Choroid plexus epithelial cell (primary cell): ENCODE measurements at places on chromosomes 13 and 19.
A peak's percentile ranks its signal among the peaks of the same experiment; 100 is the strongest.

GRCh38 chr13:109028624-109029023 lies 399.2 kb downstream of the MYO16 start:
- DNase-seq, result no peak

DNA sequence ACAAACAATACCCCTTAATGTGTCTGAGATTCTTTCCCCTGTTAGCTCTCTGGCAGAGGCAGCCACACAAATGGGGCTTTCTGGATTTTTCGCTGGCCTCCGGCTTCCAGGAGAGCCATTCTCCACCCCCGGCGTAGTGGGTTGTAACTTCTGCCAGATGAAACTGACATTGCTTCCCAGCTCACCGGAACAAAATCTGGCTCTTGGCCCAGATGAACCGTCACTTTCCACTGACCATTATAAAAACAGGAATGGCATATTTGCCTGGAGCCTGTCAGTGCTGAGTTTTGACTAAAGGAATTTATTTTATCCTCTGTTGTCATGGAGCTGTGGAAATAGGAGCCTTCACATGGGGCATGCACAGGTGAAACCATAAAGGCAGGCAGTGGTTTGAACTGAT lies 120.6 kb upstream of the GPR12 start:
- DNase-seq, result peak; percentile 28

- peak; percentile 55 for DNase-seq
Measured at GRCh38 chr13:99063952-99064351, 86.1 kb upstream of the DOCK9 start.

DNA sequence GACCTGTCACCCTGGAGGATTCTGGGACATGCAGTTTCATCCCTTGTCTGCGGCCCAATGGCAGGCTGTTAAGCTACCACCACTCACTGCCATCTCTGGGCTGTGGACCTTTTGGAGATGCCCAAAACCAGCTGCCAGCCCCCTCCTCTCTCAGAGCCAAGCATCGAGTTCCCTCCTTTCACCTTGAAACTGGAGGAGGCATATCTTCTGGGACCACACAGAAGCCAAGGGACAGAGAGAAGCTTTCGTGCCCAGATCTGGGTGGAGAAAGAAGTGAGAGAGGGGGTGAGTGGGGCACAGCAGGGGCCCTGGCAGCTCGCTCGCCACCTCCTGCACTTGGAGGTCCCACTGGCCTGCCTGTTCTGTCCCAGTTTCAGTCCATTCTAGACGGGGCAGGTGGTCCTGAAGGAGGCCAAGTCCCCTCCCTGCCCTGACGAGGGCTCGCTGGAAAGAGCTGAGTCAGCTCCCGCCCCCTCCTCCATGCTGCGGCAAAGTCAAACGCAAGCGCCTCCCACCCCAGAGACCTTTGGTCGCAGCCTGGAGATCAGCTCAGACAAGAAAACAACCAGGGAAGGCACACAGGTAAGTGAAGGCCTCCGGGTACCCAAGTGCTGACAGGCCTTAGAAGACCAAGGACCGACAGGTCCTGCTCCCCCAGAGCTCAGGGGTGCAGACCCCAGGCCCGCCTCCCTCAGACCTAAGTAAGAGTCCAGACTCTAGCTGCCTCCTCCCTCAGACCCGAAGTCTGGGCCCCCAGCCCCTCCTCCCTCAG lies 3.8 kb downstream of the BCAT2 start:
- DNase-seq, result peak; percentile 70

DNA sequence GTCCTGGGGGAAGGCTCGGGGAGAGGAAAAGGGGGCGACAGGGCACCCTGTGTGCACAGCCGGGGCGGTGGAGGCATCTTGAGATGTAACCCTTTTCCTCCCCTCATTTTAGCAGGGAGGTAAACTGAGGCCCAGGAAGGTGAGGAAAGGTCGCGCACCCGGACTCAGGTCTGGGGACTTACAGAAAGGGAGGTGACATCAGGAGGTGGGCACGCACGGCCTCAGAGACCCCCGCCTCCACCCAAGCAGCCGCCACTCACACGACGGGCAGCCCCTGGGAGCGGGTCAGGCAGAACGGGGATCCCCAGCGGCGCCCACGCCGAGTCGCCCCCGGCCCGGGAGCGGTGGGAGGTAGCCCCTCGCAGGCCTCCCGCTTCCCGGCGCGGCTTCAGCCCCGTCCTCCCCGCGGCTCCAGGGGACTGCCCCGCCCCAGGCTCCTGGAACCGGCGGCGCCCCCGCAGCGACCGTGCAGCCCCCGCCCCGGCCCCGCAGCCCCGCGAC lies 477 bp downstream of the PIP5K1C start:
- no peak for DNase-seq

GRCh38 chr13:24124789-24125476 lies 35.6 kb upstream of the SPATA13 start:
- no peak for DNase-seq

GRCh38 chr13:30143666-30144400 lies 163.5 kb downstream of the KATNAL1 start:
- DNase-seq, result peak; percentile 84

DNA sequence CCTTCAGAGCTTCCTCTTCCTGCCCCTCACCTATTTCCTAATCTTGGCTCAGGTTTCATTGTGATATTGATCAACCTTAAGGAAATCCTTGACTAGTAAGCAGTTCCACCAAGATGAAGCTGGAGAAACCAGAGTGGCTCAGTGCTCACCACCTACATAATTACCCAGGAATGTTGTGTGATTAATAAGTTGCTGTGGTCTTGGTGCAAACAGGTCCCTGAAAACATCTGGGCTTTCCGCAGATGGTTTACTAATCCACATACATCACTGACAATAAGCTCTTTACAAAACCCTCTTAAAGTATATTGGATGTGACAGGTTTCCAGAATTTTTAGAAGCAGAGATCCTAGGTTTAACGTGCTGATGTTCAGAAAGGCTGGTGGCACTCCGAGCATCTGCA lies 8.6 kb upstream of the SERP2 start:
- DNase-seq, result peak; percentile 37

- no peak for DNase-seq
Measured at GRCh38 chr13:35984287-35984686, 146.9 kb downstream of the DCLK1 start.

DNA sequence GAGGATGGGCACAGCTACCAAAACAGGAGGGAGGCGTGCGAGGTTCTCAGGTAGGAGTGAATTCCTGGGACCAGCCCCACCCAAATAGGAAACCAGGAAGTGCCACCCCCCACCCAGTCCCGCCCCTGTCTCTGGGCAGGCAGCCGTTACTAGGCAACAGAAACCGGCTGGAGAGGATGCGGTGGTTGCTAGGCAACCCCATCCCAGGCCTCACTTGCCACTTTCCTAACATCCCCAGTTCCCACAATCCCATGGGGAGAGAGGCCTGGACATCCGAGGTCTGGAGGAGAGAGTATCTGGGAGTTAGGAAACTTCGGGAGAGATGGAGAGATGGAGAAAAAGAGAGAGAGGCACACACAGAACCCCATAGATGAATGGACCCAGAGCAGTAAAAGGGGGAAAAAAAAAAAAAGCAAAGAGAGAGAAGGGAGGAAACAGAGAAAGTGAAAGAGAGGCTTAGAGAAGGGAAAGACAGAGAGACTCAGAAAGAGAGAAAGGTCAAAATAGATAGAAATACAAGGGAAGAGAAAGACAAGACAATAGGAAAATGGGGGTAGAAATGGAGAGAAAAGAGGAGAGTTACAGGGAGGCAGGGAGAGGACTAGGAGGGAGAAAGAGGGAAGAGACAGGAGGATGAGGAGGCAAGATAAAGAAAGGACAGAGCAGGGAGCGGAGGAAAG lies 3.8 kb downstream of the GRIK5 start:
- peak; percentile 37 for DNase-seq

DNA sequence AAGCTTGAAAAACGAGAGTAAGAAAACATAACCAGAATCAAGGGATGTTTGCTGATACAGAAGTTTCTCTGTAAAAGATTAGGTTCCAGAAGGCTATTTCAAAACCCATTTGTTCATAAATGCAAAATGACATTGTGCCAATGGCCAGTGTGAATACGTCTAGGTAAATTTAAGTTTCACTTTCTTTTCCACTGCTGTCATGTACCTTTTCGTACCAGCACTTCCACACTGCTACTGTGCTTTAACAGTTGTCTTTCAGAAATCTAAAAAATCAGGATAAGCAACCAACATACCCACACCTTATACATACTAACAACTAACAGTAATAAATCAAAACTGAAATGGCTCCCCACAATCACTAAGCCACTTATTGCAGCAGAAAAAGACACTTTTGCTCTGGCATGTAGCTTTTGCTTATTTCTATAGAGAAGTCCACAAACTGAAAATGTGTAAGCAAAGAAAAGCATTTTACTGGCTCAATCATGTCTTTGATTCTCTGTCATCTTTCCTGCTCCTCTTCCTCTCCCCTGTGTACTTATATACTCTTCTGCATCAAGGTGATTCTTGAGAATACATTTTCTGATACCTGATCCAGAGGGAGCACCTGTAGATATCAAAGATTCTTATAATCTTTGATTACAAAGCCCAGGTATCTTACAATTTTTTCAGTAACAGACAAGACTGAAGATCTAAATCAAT lies 34.3 kb downstream of the ELF1 start:
- peak; percentile 38 for DNase-seq

DNA sequence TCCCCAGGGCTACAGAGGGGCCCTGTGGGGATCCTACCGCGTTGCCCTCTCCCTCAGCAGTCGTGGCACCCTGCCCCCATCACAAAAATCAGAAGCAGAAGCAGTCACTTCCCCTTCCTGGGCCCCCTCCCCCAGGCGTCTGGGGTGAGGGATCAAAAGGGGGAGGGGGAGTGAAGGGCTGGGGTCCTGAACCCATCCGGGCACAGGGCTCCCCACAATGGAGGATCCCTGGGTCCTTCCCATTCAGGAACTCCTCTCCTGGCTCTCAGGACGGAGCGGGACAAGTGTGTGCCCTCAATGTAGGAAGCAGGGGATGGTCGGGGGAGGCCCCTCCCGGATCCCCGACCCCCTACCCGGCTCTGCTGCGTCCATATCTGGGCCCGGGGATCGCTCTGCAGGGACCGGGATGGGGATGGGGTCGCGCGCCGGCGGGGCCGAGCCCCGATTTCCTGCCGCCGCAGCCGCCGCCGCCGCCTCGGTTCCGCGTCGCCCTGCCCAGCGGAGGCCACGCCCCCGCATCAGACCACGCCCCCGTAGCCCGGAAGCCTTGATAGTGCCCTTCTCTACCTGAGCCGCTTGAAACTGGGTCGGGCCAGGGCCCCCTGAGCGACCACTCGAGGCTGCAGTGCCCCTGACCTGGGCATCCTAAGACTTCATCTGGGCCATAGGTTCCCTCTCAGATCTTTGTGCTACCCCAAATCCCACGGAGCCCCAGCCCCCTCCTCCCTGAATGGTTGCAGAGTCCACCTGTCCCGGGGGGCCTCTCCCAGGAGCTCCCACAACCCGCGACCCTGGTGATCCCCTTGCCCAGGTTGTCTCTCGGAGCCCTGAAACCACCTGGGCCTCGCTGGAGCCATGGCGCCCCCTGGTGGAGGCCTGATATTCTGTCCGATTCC lies at the start of gene GMIP:
Gene GMIP (minus strand): TSS at position 500 of the 896 bp plus-strand sequence. CDS start 128 bp downstream, at position 372.
- peak; percentile 49 for DNase-seq

DNA sequence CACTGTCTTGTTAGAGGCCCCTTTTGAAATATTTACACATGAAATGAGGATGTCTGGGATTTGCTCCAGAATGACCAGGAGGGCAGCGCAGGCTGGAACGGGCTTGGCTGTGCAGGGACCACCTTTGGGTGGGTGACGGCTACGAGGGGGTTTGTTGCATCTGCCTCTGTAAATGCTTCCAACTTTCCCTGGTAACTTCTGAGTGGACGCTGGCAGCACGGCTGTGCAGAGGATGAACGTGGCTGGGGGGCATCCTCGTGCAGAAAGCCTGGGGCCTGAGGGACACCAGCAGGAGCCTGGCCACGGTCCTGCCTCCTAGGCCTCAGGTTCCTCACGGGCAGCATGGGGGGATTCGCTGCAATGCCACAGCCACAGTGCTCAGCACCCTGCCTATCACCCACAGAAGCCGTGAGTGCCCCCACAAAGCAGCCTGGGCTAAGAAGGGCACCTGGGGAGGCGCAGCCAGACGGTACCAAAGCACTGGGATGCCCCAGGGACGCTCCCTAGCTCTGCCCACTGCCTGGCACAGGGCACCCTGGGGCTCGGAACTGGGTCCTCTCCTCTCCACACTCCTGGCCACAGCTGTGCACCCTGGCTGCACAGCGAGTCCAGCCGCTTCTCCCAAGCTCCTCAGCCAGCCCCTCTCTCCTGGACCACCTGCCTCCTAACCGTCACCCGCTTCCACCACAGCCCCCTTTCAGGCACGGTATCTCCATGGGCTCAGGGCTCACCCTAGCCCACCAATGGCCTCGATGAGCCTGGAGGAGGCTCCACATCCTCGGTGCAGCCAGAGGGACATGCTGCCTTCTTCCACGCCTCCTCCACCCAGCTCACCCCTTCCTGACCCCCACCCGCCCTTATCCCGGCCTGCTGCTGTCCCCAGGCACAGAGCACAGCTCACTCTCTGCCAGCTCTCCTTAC lies 44.5 kb downstream of the MLLT1 start:
- no peak for DNase-seq

DNA sequence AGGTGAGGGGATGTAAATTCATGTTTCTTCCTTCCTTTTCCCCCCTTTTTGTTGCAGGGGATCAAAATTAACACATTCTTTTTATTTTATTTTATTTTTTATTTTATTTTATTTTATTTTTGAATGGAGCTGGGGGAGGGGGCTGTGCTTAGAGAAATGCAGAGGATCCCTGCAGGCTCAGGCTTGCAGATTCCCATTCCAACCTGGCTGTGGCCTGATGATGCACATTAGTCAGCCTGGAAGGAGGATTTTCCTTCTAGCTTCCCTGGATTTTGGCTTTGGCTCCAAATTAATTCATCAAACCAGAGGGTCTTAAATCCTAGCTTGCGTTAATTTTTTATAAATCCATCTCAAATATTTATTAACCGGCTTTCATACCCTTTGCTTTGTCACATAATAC lies 67.0 kb downstream of the FREM2 start:
- DNase-seq, result no peak

- no peak for DNase-seq
Measured at GRCh38 chr19:33699754-33700407, 78.1 kb downstream of the CHST8 start.

DNA sequence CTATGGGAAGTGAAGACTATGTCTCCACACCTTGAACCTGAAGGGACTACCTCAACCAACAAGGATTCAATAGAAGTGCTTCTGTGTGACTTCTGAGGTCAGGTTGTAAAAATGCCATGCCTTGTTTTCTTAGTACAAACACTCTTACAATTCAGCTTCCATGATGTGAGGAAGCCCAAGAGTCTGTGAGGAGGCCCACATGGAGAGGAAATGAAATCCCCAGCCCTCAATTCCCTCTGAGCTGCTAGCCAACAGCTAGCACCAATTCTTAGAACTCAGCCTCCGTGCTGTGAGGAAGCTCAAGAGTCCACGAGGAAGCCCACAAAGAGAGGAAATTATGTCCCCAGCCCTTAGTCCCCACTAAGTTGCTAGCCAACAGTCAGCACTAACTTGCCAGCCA lies 12.6 kb upstream of the LMTK3 start:
- no peak for DNase-seq

GRCh38 chr19:9986787-9987281 lies 23.5 kb downstream of the COL5A3 start:
- DNase-seq, result peak; percentile 19
